ENCODE measurements at places on chromosomes 4 and X. TPM values are rescaled to one million over a fixed set of nuclear protein-coding genes. Genes with fewer than 3 reads are reported as not detected.

Gene SPACA5
- total RNA-seq, result not detected

DNA sequence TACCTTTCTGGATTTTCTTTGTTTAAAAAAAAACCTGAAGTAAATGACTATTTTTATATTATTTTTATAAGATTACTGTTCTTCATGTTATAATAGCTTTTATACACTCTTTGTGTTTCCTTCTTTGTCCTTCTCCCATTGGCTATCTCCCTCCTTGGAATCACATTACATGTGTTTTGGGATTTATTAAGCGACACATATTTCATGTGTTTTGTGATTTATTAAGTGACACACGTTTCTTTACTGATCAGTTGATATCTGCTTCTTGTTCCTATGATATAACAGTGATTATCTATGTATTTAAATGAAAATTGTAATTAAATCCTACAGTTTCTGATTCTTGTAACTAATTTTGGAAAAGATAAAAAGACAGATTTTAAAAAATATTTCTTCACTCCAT lies 817.3 kb upstream of the AGA start:
- no peak for DNase-seq
- H3K4me3 ChIP-seq, result no peak overlapping the region
- no peaks in the 10 kb centered on the region for H3K4me1 ChIP-seq
- no peaks in the 10 kb centered on the region for H3K27me3 ChIP-seq
- no peaks in the 10 kb centered on the region for H3K36me3 ChIP-seq
- H3K27ac ChIP-seq, result no peak overlapping the region

Gene HHIP
- total RNA-seq, result not detected

- no peaks in the 10 kb centered on the region for H3K27me3 ChIP-seq
- no peaks in the 10 kb centered on the region for H3K36me3 ChIP-seq
- H3K27ac ChIP-seq, result no peak overlapping the region
- H3K4me3 ChIP-seq, result no peak overlapping the region
- no peak for DNase-seq
These were observed 34.8 kb downstream of the ASMT start for GRCh38 chrX:1649621-1650020.

Gene XG
- 0.32 TPM for total RNA-seq

DNA sequence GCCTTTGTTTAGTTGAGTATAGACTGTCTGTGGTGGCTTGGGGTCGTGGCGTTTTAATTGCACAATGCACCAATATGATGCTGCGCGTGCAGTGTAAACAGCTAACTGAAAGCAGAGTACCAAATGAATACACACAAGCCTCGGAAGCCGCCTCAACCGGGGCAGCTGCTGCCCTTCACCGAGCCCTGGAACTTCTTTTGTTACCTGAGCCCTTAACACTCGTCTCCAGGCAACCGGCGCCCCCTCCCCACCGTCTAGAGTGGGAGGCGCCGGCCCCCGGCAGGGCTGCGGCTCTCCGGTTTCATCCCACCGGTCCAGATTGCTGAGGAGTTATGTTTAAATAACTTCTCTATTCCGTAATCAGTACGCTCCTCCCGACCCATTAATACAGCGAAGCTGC lies 173.2 kb upstream of the TBL1X start:
- DNase-seq, result no peak
- no peaks in the 10 kb centered on the region for H3K27me3 ChIP-seq
- no peak overlapping the region for H3K4me3 ChIP-seq
- H3K36me3 ChIP-seq, result no peaks in the 10 kb centered on the region
- no peak overlapping the region for H3K27ac ChIP-seq
- no peaks in the 10 kb centered on the region for H3K4me1 ChIP-seq

DNA sequence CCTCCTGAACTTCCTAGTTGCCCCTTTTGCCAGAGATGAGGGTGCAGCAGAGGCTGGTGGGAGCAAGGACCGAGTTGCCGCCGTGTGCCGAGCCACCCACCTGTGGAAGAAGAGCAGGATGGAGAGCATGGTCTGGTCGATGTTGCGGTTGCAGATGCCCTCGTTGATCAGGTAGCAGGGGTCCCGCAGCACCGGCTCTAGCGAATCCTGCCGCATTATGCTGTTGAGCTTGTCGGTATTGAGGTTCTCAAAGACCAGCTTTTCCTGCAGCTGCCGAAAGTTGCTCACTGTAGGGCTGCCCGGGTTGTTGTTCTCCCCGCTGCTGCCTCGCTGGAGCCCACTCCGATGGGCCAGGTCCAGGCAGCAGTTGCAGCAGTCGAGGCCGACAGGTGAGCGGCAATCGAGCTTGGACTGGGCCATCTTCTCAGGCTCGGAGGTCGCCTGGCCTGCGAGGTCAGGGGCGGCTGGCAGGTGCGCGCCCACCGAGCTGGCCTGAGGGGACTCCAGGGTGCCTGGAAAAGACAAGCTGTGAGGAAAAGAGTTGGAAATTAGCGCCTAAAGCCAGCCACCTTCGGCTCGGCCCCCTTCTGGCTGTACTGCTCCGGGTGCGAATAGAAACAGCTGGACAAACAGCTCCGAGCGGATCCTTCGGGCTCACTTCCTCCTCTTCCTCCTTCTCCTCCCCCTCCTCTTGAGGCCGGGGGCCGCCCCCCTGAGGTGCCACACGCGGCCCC lies 420 bp downstream of the TSC22D3 start:
- H3K4me1 ChIP-seq, result peaks cover 21% of the 10 kb centered on the region
- H3K36me3 ChIP-seq, result no peaks in the 10 kb centered on the region
- H3K27ac ChIP-seq, result peak overlapping the region; percentile 52
- H3K27me3 ChIP-seq, result no peaks in the 10 kb centered on the region

DNA sequence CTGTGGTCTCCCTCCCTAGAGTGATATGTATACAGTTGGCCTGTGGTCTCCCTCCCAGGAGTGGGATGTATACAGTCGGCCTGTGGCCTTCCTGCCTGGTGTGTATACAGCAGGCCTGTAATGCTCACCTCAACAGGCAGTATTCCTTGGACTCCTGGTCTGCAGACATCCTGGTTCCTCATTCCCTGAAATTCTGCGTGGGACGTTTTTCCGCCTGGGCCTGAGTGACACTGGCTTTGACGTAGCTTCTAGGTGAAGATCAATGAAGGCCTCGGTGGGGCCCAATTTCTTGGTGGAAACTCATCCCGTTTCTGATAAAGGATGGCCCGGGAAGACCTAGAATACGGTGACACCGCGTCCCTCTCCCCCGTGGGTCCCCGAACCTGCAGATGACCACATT lies 98.7 kb upstream of the PPP2R3B start:
- no peak overlapping the region for H3K4me3 ChIP-seq
- no peak for DNase-seq
- no peaks in the 10 kb centered on the region for H3K27me3 ChIP-seq
- H3K4me1 ChIP-seq, result no peaks in the 10 kb centered on the region

DNA sequence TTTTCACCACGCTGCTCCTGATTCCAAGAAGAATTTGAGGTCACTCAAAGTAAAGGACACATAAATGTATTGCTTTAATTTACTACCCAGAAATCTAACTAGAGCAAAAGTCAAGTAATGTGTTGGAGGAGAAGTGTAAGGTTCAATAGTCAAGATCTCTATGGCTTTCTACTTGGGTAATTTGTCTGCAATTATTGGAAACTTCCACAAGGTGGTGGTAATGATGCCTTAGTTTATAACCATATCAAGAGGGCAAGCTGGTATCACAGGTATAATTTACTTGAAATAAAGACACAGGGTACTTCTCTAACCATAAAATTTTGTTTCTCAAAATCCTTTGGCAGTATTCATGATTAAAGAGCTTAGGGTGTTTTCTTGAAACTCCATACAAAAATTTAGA lies 10.2 kb upstream of the GRIA3 start:
- H3K27me3 ChIP-seq, result no peaks in the 10 kb centered on the region
- H3K4me3 ChIP-seq, result no peak overlapping the region
- no peaks in the 10 kb centered on the region for H3K36me3 ChIP-seq
- no peak overlapping the region for H3K27ac ChIP-seq

Gene CXCR3
- total RNA-seq, result 32.5 TPM

Gene FHDC1
- 0.11 TPM for total RNA-seq

Gene PRSS12
- total RNA-seq, result not detected

All from CD4-positive, alpha-beta memory T cell (primary cell).